Stimulated activated CD4-positive, alpha-beta T cell treated with anti-CD3 and anti-CD28 coated beads, Interleukin-1b, Interleukin-23, amount 100 ng/mL, for 4 hours (primary cell): ENCODE measurements at places on chromosomes 6 and 20.

DNA sequence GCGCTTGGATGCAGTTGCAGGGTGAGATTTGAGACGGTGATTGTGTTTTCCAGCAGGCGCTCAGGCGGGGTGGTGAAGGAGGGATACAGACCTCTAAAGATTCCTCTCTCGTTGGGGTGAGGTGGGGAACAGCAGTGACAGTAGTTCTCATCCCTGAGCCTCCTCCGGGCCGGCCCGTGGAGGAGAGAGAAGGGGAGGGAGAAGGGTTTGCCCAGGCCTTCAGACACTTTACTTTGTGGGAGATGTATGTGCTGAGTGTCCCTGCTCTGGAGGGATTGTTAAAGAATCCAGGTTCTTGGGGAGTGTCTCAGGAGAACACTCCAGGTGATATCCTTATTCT lies 41.0 kb downstream of the PSMB9 start:
- no peak for DNase-seq

GRCh38 chr6:114084327-114084890 lies 113.5 kb upstream of the HDAC2 start:
- no peak for DNase-seq

- DNase-seq, result no peak
Observed at GRCh38 chr6:22149096-22149495, 147.7 kb downstream of the PRL start.

DNA sequence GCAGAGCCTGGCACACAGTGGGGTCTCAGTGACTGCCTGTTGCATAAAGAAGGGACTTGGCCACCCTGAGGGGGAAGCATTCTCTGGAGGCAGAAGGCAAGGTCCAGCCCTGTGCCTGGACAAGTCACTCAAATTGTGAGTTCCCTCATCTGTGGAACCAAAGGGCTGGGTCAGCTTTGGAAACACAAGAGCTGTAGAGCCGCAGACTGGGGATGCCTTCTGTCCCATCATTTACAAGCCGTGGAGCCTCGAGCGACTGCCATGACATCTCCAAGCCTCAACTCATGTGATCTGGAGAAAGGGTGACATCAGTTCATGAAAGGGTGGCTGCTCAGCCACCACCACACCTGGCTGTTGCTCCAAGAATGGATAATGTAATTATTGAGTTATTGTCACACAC lies 20.4 kb upstream of the SIRPD start:
- DNase-seq, result no peak

- no peak for DNase-seq
Observed at GRCh38 chr20:61940491-61940890, 125.2 kb downstream of the TAF4 start.

GRCh38 chr20:50686821-50687220 lies 4.5 kb downstream of the RIPOR3 start:
- DNase-seq, result no peak

DNA sequence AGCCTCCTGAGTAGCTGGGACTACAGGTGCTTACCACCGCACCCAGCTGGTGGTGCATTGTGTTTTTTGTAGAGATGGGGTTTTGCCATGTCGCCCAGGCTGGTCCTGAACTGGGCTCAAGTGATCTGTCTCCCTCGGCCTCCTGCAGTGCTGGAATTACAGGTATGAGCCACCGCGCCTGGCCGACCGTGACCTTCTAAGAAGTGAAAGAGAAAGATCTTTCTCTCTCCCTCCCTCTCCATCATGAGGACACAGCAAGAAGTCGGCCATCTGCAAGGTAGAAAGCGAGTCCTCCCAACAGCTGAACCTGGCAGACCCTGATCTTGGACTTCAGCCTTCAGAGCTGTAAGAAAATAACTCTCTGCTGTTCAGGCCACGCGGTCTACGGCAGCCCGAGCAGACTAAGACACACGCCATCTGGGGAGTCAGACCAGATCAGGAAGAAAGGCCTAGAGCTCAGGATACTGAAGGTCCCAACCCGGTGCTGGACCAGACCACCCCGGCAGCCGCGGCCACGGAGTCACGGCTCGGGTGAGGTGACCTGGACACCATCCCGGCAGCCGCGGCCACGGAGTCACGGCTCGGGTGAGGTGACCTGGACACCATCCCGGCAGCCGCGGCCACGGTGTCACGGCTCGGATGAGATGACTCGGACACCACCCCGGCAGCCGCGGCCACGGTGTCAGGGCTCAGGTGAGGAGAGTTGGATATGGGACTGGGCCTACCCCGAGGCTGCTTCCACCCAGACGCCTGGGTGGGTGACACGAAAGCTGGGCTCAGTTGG lies 9.6 kb downstream of the GMEB2 start:
- DNase-seq, result no peak

GRCh38 chr6:71766796-71767195 lies 119.6 kb upstream of the RIMS1 start:
- no peak for DNase-seq

DNA sequence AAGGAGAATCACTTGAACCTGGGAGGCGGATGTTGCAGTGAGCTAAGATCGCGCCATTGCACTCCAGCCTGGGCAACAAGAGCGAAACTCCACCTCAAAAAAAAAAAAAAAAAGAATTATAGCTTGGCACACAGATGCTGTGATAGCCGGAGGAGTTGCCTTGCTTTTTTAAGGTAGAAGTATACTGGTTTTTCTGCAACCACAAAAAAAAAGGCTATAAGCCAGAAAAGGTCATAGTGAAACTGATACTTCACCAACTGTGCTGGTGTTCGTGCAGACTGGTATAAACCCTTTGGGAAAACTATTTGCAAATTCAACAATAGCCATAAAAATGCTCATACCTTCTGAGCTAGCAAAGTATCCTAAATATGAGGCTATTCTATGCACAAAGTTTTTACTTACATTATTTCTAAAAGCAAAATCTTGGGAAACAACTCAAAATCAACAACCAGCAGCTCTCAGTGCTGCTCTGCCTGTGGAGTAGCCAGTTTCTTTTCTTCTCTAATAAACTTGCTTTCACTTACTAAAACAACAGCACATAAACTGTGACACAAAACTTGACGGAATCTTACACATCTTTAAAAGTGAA lies 44.0 kb downstream of the B4GALT5 start:
- DNase-seq, result no peak

DNA sequence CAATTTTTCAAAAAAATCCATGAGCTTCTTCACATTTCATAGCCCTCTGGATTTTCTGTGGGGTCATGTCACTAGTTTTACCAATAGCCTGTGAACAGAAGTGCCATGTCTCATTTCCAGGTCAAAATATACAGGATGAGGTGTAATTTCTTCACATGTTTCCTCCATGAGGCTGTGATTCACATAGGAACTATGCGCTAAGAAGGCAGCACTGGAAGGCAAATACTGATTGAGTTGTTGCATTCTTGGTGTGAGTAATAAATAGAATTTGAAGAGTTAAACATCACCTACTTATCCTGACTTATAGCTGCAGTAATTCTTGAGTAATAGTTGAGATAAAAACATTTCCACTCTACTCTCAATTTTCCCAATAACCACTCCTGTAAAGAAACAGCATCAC lies 442.3 kb downstream of the HAO1 start:
- DNase-seq, result no peak

GRCh38 chr6:44071670-44072451 lies 55.4 kb downstream of the MRPL14 start:
- DNase-seq, result no peak
